ENCODE measurements at places on chromosomes 12 and 14.

DNA sequence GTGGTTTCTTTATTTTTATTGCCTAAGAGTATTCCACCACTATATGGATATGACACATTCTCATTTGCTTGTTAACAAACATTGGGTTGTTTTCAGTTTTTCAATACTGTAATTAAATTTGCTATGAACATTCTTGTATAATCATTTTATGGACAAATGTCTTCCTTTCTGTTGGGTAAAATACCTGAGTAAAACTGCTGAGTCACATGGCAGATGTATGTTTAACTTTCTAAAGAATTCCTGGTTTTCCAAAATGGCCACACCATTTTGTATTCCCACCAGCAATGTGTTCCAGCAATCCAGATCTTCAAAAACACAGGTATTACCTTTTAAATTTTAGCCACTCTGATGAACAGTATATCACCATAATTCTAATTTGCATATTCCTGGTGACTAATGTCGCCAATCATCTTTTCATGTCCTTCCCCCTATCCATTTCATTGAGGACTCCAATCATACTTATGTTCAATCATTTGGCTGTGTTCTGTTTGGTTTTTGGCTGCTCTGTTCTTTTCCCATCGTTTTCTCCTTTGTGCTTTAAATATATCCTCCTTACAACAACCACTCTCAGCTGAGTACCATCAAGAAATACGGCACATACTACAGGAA is 36.0 kb downstream of the CDK17 start:
- no peak for DNase-seq

GRCh38 chr12:64669270-64669842 is 59.1 kb downstream of the RASSF3 start:
- DNase-seq, result peak; percentile 35

DNA sequence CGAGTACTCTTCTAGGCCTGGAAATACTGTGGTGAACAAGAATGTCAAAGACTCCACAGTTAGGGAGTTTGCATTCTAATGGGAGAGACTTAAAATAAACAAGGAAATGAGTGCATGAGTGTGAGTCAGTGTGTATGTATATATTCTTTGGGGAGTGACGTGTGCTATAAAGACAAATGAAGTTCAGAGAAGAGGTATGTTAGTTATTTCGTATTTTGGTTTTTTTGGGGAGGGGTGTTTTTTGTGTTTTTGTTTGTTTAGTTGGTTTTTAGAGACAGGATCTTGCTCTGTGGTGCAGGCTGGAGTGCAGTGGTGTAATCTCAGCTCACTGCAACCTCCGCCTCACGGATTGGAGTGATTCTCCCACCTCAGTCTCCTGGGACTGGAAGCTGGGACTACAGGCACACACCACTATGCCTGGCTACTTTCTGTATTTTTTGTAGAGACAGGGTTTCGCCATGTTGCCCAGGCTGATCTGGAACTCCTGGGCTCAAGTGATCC is 74.3 kb downstream of the SRGAP1 start:
- peak; percentile 69 for DNase-seq

- peak; percentile 96 for DNase-seq
Measured at GRCh38 chr12:45234139-45234865, 18.4 kb downstream of the ANO6 start.

DNA sequence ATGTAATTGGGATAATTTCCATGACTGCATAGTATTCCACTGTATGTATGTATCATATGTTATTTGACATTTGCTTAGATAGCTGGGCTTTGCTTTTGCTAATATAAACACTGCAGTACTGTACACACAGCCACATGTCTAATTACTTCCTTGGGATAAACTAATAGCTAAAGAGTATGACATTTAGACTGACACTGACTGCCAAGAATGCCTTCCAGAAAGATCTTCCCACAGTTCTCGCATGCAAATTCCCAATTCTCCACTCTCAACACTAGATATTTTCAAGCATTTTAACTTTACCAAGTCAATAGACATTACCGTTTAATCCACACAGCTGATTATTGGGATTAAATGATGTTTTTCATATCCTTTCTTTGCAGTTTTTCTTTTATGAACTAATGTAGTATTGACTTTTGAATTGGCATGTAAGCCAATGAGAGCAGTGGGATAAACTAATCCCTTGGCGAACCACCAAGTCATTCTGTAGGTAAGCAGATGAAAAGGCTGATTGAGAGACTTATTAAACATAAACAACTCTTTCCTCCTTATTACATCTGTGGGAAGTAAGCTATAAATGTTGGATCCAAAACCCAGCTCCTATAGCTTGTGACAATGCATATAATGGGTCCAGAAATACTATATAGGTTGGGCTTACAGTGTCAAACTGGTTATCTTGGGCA is 55.5 kb downstream of the STON2 start:
- DNase-seq, result no peak

- no peak for DNase-seq
Measured at GRCh38 chr12:56212361-56212760, 9.4 kb downstream of the RNF41 start.

- DNase-seq, result no peak
Measured at GRCh38 chr14:36718216-36718615, 56.6 kb downstream of the PAX9 start.

GRCh38 chr12:90304231-90304630 is 595.6 kb upstream of the ATP2B1 start:
- DNase-seq, result no peak
